ENCODE measurements at places on chromosomes 12 and 14. TPM values are rescaled to one million over a fixed set of nuclear protein-coding genes. Genes with fewer than 3 reads are reported as not detected.

OR6C2 gene
- polyA plus RNA-seq = not detected

CDH24 gene
- 22.9 TPM for polyA plus RNA-seq

CD27 gene
- polyA plus RNA-seq = 2.2 TPM

CPNE6 gene
- polyA plus RNA-seq = not detected

SLCO1B1 gene
- not detected for polyA plus RNA-seq

MYF5 gene
- 0.18 TPM for polyA plus RNA-seq

LUM gene
- 52.1 TPM for polyA plus RNA-seq

KRT6C gene
- polyA plus RNA-seq = not detected

KCNA1 gene
- polyA plus RNA-seq = 0.16 TPM

LAG3 gene
- polyA plus RNA-seq = 1.1 TPM

TAS2R14 gene
- 2.6 TPM for polyA plus RNA-seq

SLC10A1 gene
- not detected for polyA plus RNA-seq

DAO gene
- polyA plus RNA-seq = 1.5 TPM

CLEC4C gene
- not detected for polyA plus RNA-seq

LMNTD1 gene
- not detected for polyA plus RNA-seq

JDP2 gene
- polyA plus RNA-seq = 21.3 TPM

AQP2 gene
- 75.1 TPM for polyA plus RNA-seq

CAPS2 gene
- 6.2 TPM for polyA plus RNA-seq

HOXC9 gene
- 25.7 TPM for polyA plus RNA-seq

PLA2G1B gene
- polyA plus RNA-seq = 0.41 TPM

DEGS2 gene
- polyA plus RNA-seq = 10.9 TPM

FGD4 gene
- 21.2 TPM for polyA plus RNA-seq

NUAK1 gene
- 9.8 TPM for polyA plus RNA-seq

CLEC9A gene
- 0.31 TPM for polyA plus RNA-seq

GPR68 gene
- polyA plus RNA-seq = 3.8 TPM

SLC6A12 gene
- 15.3 TPM for polyA plus RNA-seq

RNF31 gene
- polyA plus RNA-seq = 70.4 TPM

ZBTB42 gene
- polyA plus RNA-seq = 5.4 TPM

APAF1 gene
- polyA plus RNA-seq = 29.7 TPM

TSPAN8 gene
- polyA plus RNA-seq = 35.9 TPM

DDX11 gene
- polyA plus RNA-seq = 86.3 TPM

ARHGEF25 gene
- polyA plus RNA-seq = 33.4 TPM

FITM1 gene
- 1.1 TPM for polyA plus RNA-seq

SMIM41 gene
- 0.61 TPM for polyA plus RNA-seq

MEG3 gene
- 222 TPM for polyA plus RNA-seq

RIMKLB gene
- polyA plus RNA-seq = 114 TPM

CLEC2B gene
- polyA plus RNA-seq = 1.7 TPM

DAD1 gene
- 231 TPM for polyA plus RNA-seq

NANOG gene
- 0.09 TPM for polyA plus RNA-seq

CD163 gene
- 9.7 TPM for polyA plus RNA-seq

HOXC6 gene
- polyA plus RNA-seq = 40.5 TPM

TMEM119 gene
- 15.3 TPM for polyA plus RNA-seq

SERPINA9 gene
- polyA plus RNA-seq = not detected

FAM90A1 gene
- 2.7 TPM for polyA plus RNA-seq

SYNE2 gene
- 101 TPM for polyA plus RNA-seq

SERPINA10 gene
- 0.28 TPM for polyA plus RNA-seq

CISTR gene
- polyA plus RNA-seq = not detected

PTPRQ gene
- 26.1 TPM for polyA plus RNA-seq

PTCSC3 gene
- 0.31 TPM for polyA plus RNA-seq

SMCO3 gene
- polyA plus RNA-seq = 2.3 TPM

CIDEB gene
- polyA plus RNA-seq = 28.3 TPM

OTOGL gene
- 0.81 TPM for polyA plus RNA-seq

PXN gene
- 73.5 TPM for polyA plus RNA-seq

GON7 gene
- polyA plus RNA-seq = 19.7 TPM

ART4 gene
- 0.16 TPM for polyA plus RNA-seq

Data from renal pelvis (tissue), 12 donors.